Activated naive CD4-positive, alpha-beta T cell treated with anti-CD3 and anti-CD28 coated beads for 36 hours (primary cell): ENCODE measurements at places on chromosomes 13 and 19. TPM values are rescaled to one million over a fixed set of nuclear protein-coding genes. Genes with fewer than 3 reads are reported as not detected.

The CCDC194 gene
- total RNA-seq, result 0.89 TPM

The AZU1 gene
- total RNA-seq, result not detected

The C19orf33 gene
- not detected for total RNA-seq

The FLT1 gene
- 21.8 TPM for total RNA-seq

The MEIOSIN gene
- total RNA-seq, result not detected
